ENCODE measurements at places on chromosomes 6 and 20. TPM values are rescaled to one million over a fixed set of nuclear protein-coding genes. Genes with fewer than 3 reads are reported as not detected.

CST9 gene
- not detected for total RNA-seq

- DNase-seq: peak; percentile 14
Measured at GRCh38 chr20:33076662-33077372, 2.6 kb upstream of the BPIFB4 start.

AIF1 gene
- total RNA-seq: 89.2 TPM

- DNase-seq: no peak
Measured at GRCh38 chr6:33380272-33380981, 11.2 kb upstream of the KIFC1 start.

GRCh38 chr20:14477125-14477524 is 139.7 kb upstream of the FLRT3 start:
- DNase-seq: no peak

FLRT3 gene
- total RNA-seq: not detected

DNA sequence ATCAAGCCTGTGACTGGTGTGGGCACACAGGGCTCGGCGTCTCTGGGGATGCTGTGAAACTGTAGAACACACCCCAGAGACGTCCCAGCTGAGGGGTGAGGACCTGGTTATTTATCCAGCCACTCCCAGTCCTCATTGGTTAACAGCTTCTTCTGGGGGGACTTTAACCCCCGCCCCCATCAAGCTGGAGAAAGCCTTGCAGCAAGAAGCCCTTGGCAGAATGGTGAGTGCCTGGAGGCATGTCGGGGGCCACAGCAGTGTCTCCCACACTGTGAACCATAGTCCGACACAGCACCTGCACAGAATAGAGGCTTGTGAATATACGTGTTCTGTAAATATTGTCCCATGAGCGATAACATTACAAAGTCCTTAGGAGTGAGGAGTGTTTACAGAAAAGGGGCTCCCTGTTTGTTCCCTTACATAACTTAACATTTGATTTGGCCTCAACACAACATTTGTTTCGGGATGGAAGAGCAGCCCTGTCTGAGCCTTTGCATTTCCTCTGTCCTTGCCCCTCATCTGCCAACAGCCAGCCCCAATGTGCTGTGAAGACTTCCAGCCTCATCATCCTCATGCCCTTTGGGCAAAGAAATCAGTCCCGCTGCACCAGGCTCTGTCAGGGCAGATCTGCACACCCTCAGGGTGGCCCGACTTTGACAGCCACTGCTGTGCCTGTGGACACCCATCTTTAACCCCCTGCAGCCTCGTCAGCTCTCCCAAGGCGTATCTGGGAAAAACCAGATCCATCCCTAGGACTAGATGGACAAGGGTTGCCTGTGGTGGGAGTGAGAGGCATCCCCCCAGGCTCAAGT is 2.2 kb upstream of the RRBP1 start:
- DNase-seq: no peak

- peak; percentile 54 for DNase-seq
Measured at GRCh38 chr6:125804264-125804663, 13.5 kb downstream of the NCOA7 start.

VSTM2L gene
- not detected for total RNA-seq

- no peak for DNase-seq
Measured at GRCh38 chr6:90461383-90461782, 125.5 kb downstream of the MAP3K7 start.

DNA sequence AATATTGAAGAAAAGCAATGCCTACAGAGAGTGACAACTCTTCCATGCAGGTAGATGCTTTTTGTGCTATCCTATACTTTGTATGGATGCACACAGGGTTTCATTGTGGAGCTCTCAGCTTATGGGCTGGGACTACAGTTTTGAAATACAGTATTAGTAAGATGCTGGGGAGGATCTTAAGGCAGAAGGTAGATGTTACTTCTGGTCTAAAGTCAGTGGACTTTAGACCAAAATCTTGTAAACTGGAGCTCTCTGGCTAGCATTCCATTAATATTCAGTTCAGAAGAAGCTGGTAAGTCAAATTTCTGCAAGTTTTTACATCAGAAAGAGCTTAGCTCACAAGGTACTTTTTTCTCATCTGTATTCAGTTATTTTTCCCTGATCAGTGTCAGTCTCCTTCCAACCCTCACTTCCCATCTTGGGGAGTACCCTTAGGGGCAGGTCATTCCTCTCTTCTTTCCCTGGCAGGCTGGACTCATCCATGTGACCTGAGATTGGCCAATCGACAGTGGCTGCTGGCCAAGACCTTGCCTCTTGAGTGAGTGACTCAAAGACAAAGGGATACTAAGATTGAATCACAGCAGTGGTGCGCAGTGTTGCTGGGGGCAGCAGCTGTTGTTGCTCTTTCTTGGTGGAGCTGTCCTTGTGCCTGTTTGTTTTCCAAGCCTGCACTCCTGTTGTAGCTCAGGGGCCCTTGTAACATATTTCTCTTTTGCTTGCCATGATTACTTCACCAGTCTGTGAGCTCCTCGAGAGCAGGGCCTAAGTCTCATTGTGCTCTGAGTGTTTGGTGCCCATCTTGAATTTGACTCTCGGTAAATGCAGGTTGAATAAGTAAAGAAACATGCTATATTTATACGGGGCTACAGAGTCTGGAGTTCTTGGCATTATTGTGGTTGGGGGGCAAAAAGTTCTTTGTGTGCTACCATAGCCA is 2.8 kb upstream of the PHF20 start:
- peak; percentile 81 for DNase-seq

DNA sequence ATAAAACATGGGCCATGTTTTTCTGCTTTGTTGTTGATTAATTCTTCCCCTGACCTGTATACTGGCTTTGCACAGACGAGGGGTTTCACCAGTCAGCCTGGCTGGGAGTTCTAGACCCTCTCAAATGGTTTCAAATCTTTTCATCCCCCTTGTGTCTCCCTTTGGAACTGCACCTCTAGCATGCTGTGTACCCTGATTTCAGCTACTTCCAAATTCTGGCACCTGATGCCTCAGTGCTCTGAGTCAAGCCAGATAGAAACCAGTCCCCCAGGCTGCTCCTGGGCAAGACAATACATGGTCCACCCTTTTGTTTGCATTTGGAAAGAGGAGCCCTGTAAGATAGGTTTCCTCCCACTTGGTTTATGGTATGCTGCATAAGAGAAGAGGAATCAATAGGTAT is 290.2 kb downstream of the BTBD3 start:
- DNase-seq: peak; percentile 7

- peak; percentile 100 for DNase-seq
Measured at GRCh38 chr6:111873178-111874024, at the start of gene FYN. Gene FYN (minus strand): TSS chr6:111873452. CDS start chr6:111720051, 153,401 bp downstream.

CEP43 gene
- 19.9 TPM for total RNA-seq

GRCh38 chr6:83767033-83767432 is 58.1 kb upstream of the SNAP91 start:
- no peak for DNase-seq

C20orf141 gene
- not detected for total RNA-seq

Data from activated CD4-positive, alpha-beta T cell treated with anti-CD3 and anti-CD28 coated beads for 36 hours (primary cell).